Mesothelial cell of epicardium (in vitro differentiated cells): ENCODE measurements at places on chromosomes 1 and 21. TPM values are rescaled to one million over a fixed set of nuclear protein-coding genes. Genes with fewer than 3 reads are reported as not detected.

GRCh38 chr1:44263568-44264450 lies 50.5 kb downstream of the DMAP1 start:
- H3K27me3 ChIP-seq, result no peaks in the 10 kb centered on the region
- peaks cover 3% of the 10 kb centered on the region for H3K4me1 ChIP-seq
- no peak overlapping the region for H3K4me3 ChIP-seq
- no peak for DNase-seq
- no peak overlapping the region for H3K27ac ChIP-seq
- peaks cover 3% of the 10 kb centered on the region for H3K36me3 ChIP-seq

GRCh38 chr1:157274698-157275534 lies 136.7 kb upstream of the ETV3 start:
- H3K4me1 ChIP-seq, result no peaks in the 10 kb centered on the region
- H3K27me3 ChIP-seq, result no peaks in the 10 kb centered on the region
- H3K27ac ChIP-seq, result no peak overlapping the region
- H3K4me3 ChIP-seq, result no peak overlapping the region
- DNase-seq, result no peak

The IL20 gene
- total RNA-seq, result not detected in 3 replicates

- no peaks in the 10 kb centered on the region for H3K36me3 ChIP-seq
- peak; percentile 25 for DNase-seq
- peaks cover 4% of the 10 kb centered on the region for H3K27me3 ChIP-seq
- no peak overlapping the region for H3K27ac ChIP-seq
Measured at GRCh38 chr1:31795801-31796621, 19.8 kb downstream of the SPOCD1 start.

DNA sequence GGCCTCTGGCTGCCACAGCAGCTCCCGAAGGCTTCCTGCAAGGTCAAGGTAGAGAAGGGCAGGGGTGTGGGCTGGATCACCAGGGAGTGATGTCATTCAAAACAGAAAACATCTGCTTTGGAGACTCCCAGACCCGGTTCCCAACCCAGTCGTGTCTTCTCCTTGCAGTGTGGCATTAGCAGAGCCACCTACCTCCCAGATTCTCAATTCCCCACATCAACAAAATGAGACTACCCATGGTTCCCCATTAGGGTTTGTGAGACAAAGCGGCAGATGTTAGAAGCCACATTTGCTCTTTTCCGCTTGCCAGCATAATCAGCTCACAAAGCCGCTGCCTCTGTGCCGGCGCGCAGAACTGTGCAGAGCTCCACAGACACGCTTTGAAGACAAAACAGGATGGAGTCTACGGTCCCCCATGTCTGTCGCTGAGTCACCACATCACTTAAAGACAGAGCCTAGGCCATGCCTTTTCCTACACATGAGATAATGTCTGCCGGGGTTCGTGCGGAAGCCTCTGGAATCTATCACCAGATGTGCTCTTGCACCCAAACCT lies 12.5 kb downstream of the KIF17 start:
- H3K27me3 ChIP-seq, result no peaks in the 10 kb centered on the region
- no peaks in the 10 kb centered on the region for H3K4me1 ChIP-seq
- H3K36me3 ChIP-seq, result no peaks in the 10 kb centered on the region
- DNase-seq, result no peak
- no peak overlapping the region for H3K4me3 ChIP-seq

GRCh38 chr1:33460144-33460543 lies 12.3 kb upstream of the ZSCAN20 start:
- peaks cover 16% of the 10 kb centered on the region for H3K4me1 ChIP-seq
- no peaks in the 10 kb centered on the region for H3K27me3 ChIP-seq
- no peak for DNase-seq
- H3K4me3 ChIP-seq, result no peak overlapping the region

The GPBP1L1 gene
- total RNA-seq, result 104 to 122 TPM (median 114 TPM) in 3 replicates

DNA sequence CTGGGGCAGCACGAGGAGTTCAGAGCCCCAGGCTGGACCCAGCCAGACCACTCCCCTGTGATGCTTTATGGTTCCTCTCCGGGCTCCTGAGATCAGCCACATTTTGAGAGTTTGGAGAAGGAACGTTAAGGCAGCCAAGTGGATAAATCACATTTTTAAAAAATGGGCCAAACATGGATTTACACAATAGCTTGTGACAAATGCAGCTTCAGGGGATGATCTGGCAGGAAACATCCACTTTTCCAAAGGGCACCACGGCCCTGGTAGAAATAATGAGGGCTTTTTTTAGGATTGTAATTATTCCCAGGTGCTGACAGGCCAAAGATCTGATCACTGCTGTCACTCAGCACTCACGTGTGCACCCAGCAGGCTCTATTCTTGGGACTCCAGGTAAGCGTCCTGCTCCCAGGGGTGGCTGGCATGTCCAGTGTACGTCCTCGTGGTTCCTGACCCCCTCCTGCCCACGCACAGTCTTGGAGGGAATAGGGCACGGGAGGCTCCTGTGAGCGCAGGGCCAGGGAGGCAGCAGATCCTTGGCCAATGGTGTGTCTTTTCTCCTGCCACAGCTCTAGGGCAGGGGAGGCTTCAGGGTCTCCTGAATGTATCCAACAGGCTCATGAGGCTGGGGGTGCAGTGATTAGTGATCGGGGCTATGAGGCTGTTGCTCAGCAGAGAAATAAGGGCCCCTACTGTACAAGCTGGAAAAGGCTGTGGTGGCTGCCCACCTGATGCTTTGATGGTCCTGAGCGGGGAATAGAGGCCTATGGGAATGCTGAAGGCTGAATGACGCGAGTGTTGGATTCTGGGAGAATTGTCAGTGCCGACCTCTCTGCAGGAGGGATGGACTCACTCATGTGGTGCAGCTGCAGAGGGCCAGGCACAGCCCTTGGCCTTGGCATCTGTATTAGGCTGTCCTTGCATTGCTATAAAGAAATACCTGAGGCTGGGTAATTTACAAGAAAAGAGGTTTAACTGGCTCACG lies 415.7 kb downstream of the PTPRU start:
- no peak overlapping the region for H3K4me3 ChIP-seq
- H3K27me3 ChIP-seq, result peaks cover 31% of the 10 kb centered on the region
- no peaks in the 10 kb centered on the region for H3K4me1 ChIP-seq
- no peak for DNase-seq
- no peak overlapping the region for H3K27ac ChIP-seq

GRCh38 chr1:151058692-151059091 lies 730 bp downstream of the CDC42SE1 start:
- DNase-seq, result peak; percentile 79
- H3K27ac ChIP-seq, result peak overlapping the region; percentile 98
- peak overlapping the region; percentile 96 for H3K4me3 ChIP-seq
- H3K36me3 ChIP-seq, result peaks cover 11% of the 10 kb centered on the region
- H3K4me1 ChIP-seq, result peaks cover 56% of the 10 kb centered on the region
- no peaks in the 10 kb centered on the region for H3K27me3 ChIP-seq

The RNASEL gene
- total RNA-seq, result 4.5 to 5.6 TPM (median 4.6 TPM) in 3 replicates

The DMRTA2 gene
- 0.07 TPM in 1 of 3 replicates, not detected in the others for total RNA-seq

The FYB2 gene
- 0.34 to 0.45 TPM (median 0.40 TPM) in 3 replicates for total RNA-seq

DNA sequence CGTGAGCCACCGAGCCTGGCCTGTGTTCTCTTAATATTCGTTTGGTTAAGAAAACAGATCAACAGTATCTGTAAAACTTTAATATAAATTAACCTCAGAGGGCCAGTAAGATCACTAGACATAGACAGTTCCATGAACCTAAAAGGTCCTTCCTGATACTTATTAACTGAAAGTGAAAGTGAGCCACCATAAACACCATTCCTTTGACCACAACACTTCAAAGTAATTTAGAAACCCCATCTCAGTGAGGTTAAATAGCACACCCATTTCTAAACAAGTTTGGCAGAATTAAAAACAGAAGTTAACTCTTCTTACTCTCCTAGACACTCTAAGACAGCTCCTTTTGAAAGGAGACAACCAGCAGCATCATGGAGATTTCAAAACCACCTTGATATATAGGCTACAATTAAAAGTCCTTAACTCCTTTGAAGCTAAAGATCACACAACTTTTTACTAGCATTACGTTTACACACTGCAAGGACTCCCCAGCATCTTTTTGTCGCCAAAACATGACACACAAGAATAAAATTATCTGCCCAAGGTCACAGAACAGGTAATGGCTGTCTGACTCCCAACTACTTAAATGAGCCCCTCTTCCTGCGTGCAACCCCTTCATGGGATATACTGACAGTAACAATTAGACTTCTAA lies 2.2 kb downstream of the RNF19B start:
- peak overlapping the region; percentile 2 for H3K27ac ChIP-seq
- H3K4me1 ChIP-seq, result peaks cover 33% of the 10 kb centered on the region
- no peak for DNase-seq

The RAB3B gene
- 3.8 to 4.0 TPM (median 3.9 TPM) in 3 replicates for total RNA-seq

GRCh38 chr1:31617218-31617915 lies at the start of gene HCRTR1:
TSS of gene HCRTR1 (plus strand) at chr1:31617689. CDS start at chr1:31619193, 1,504 bp downstream.
- H3K36me3 ChIP-seq, result no peaks in the 10 kb centered on the region
- H3K4me3 ChIP-seq, result peak within 1 kb of the TSS; percentile 68
- no peak for DNase-seq
- peaks cover 8% of the 10 kb centered on the region for H3K4me1 ChIP-seq
- H3K27me3 ChIP-seq, result peaks cover 20% of the 10 kb centered on the region

- no peak overlapping the region for H3K4me3 ChIP-seq
- no peak for DNase-seq
- H3K27ac ChIP-seq, result no peak overlapping the region
- no peaks in the 10 kb centered on the region for H3K4me1 ChIP-seq
- H3K36me3 ChIP-seq, result peaks cover 65% of the 10 kb centered on the region
Measured at GRCh38 chr21:34825948-34826548, 157.3 kb downstream of the CLIC6 start.

The SPATA1 gene
- total RNA-seq, result 0.82 to 1.3 TPM (median 1.2 TPM) in 3 replicates

DNA sequence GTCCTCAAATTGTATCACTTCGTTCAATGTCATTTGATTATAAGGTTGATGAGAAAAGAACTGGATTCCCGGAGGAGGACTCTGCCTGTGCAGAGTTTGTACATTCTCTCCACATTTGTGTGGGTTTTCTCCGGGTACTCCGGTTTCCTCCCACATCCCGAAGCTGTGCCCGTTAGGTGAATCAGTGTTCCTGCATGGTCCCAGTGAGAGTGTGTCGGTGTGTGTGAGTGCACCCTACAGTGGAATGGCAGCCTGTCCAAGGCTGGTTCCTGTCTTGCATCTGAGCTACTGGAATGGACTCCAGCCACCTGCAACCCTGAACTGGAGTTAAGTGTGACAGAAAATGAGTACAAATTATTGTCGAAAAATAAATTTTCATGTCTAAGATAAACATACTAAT lies 92.2 kb upstream of the KCTD3 start:
- no peaks in the 10 kb centered on the region for H3K27me3 ChIP-seq
- no peak for DNase-seq
- H3K27ac ChIP-seq, result no peak overlapping the region
- H3K4me3 ChIP-seq, result no peak overlapping the region
- H3K4me1 ChIP-seq, result peaks cover 17% of the 10 kb centered on the region

DNA sequence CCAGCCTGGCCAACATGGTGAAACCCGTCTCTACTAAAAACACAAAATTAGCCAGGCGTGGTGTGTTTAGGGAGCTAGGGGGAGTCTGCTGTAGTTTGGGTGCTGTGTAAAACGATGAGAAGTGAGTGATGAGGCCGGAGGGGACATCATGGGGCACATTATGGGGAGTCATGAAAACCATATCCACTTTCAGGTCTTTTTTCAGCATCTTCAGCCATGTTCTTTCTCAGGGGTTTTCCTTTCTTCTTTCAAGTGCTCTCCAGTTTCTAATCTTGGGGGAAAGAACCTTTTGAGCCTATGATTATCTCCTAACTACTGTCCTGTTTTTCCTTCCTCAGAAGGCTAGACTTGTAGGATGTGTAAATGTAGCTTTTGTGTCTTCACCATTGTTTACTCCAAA lies 14.4 kb downstream of the KDM4A start:
- no peak for DNase-seq
- H3K4me1 ChIP-seq, result no peaks in the 10 kb centered on the region
- H3K27me3 ChIP-seq, result no peaks in the 10 kb centered on the region
- H3K4me3 ChIP-seq, result no peak overlapping the region
- H3K27ac ChIP-seq, result no peak overlapping the region
- peaks cover 66% of the 10 kb centered on the region for H3K36me3 ChIP-seq

GRCh38 chr1:235624721-235625333 lies 24.8 kb downstream of the GNG4 start:
- no peak for DNase-seq
- H3K27me3 ChIP-seq, result no peaks in the 10 kb centered on the region
- H3K27ac ChIP-seq, result no peak overlapping the region

DNA sequence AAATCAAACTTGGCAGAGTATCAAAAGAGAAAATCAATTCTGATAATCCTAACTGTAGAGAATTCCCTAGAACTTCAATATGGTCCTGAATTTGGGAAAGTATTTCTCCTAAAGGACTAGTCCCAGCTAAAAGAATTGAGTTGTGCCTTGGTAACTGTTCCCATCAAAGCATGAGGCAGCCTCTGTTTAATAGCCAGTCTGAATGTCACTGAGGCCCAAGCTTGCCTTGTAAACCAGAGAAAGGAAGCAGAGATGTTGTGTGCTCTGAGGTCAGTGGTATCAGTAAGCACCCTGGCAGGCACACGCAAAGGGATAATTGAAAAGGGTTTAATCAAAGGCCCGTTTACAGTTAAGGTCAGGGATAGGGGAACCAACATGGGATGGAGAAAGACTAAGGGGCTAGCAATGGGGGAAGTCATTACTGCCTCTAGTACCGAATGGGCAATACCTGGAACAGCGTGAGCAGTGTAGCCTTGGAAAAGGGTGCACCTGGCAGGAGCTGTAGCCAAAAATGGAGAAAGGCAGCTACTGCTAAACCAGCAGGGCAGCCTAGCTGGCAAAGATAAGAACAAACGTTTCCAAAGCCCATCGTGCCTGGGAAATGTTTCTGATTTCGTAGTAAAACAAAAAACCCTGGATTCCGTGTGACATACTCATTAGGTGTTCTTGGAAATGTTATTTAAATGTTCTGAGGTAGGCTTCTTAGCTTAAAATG lies 635.5 kb downstream of the PLPP3 start:
- H3K36me3 ChIP-seq, result no peaks in the 10 kb centered on the region
- no peak overlapping the region for H3K4me3 ChIP-seq
- DNase-seq, result no peak
- peaks cover 4% of the 10 kb centered on the region for H3K4me1 ChIP-seq

DNA sequence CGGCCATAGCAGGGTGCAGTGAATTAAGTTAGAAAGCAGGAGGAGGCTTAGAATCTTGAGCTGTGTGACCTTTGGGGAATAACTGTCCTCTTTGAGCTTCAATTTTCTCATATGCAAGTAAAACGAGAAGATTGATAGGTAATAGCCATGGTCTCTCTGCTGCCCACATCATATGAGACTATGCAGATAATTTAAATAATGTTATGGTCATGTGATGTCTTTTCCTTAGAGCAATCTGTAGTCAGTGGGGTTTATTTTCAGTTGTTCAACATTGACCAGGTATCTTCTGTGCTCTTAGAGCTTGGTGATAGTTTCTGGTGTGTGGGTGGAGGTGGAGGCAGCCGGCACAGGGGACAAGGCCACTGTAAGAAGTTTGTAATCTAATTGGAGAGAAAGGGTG lies 537.1 kb downstream of the KIF26B start:
- H3K36me3 ChIP-seq, result peaks cover 10% of the 10 kb centered on the region
- no peaks in the 10 kb centered on the region for H3K27me3 ChIP-seq
- H3K27ac ChIP-seq, result no peak overlapping the region
- no peak for DNase-seq
- H3K4me1 ChIP-seq, result peaks cover 32% of the 10 kb centered on the region

GRCh38 chr1:170290276-170290675 lies 144.5 kb downstream of the NTMT2 start:
- no peak overlapping the region for H3K4me3 ChIP-seq
- H3K27me3 ChIP-seq, result no peaks in the 10 kb centered on the region
- no peaks in the 10 kb centered on the region for H3K36me3 ChIP-seq
- DNase-seq, result no peak
- no peak overlapping the region for H3K27ac ChIP-seq
